ENCODE measurements at places on chromosomes 7 and 10. TPM values are rescaled to one million over a fixed set of nuclear protein-coding genes. Genes with fewer than 3 reads are reported as not detected.

Gene CYP2C9
- total RNA-seq: not detected

Gene FXYD4
- total RNA-seq: not detected

Gene NKX1-2
- total RNA-seq: not detected

Gene PILRA
- total RNA-seq: not detected

Gene TDRD1
- not detected for total RNA-seq

Gene ELFN1
- total RNA-seq: 1.7 TPM

Gene LRRC4
- not detected for total RNA-seq
